ENCODE measurements at places on chromosomes 3 and 15.

DNA sequence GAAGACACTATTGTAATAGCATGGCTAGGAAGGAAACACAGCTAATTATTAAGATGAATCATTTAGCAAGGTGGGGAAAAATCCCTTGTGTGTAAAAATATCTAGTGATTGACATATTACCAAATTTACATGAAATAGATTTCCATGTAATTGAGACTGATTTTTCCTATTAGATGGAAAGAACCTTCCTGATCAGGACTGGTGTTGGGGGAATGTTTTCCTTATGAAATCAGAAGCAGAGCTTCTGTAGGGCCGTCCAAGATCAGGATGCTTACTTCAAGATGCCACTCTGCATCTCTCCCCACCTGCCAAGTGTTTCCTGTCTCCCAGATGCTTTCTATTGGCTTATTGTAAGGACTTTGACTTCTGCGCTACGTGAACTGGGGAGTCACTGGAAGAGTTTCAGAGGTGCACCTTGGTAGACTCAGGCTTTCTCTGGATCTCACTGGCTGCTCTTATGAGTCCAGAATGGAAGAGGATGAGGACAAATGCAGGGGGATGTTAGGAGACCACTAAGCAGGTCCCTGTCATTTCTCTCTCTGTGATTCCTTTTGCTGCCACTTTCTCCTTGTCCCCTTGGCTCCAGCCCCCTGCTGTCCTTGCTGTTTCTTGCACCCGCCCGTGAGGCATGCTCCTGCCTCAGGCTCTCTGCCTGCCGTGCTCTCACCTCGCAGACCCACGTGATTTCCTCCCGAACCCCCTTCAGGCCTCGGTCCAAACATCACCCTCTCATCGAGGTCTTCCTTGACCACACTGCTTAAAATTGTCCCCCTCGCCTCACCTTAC, 30.1 kb downstream of the BTD start:
- DNase-seq = no peak

GRCh38 chr15:37098468-37099318, 1.7 kb downstream of the MEIS2 start:
- DNase-seq = peak; percentile 54

DNA sequence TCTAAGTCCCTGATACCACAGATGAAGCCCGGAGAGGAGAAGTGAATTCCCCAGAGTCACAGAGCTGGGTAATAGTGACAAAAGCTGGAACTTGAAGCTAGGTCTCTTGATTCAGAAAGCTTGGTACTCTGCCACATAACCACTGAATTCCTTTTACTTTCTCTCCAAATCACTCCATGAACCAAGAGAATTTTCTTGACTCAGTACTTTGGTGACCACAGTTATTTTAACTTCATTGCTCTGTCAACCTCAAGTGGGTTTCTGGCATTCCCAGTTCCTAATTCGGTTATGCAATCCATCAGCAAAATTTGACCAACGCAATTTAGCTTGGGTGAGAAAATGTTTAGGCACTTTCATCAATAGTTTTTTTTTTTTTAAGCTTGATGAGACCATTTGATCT, 61.0 kb upstream of the PPARG start:
- peak; percentile 70 for DNase-seq

- DNase-seq = no peak
Observed at GRCh38 chr3:171354049-171354705, 106.0 kb downstream of the TNIK start.

GRCh38 chr15:51672913-51673857, 8.1 kb upstream of the SCG3 start:
- no peak for DNase-seq

All from Daoy (cell line).